ENCODE measurements at places on chromosomes 3 and 15. TPM values are rescaled to one million over a fixed set of nuclear protein-coding genes. Genes with fewer than 3 reads are reported as not detected.

CYP19A1 gene
- total RNA-seq, result not detected

DUOXA2 gene
- total RNA-seq, result not detected

HGD gene
- not detected for total RNA-seq

TMEM207 gene
- total RNA-seq, result not detected

AGTR1 gene
- not detected for total RNA-seq

CIP2A gene
- total RNA-seq, result 45.1 TPM

SH3BP5 gene
- total RNA-seq, result 37.5 TPM

THRB gene
- total RNA-seq, result not detected

ROPN1 gene
- total RNA-seq, result not detected

DNA sequence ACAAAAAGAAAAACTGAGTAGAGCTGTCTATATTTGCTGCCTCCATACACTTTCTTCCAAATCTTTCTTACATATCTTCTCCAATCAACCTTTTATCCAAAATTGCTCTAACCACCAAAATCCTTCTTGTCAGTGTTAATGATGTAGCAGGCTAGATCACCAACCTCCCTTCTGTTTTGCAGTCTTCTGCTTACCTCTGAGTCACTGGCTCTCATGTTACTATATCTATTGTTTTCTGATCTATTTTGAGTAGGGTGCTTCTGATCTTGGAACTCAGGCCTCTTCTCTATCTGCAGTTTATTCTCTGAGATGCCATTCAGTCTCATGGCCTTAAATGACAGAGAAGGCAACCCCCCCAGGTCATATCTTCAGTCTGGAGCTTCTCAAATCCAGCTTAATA is 26.3 kb upstream of the AADAC start:
- DNase-seq, result no peak

- no peak for DNase-seq
Observed at GRCh38 chr3:95351158-95351557, 1288.3 kb downstream of the NSUN3 start.

DNA sequence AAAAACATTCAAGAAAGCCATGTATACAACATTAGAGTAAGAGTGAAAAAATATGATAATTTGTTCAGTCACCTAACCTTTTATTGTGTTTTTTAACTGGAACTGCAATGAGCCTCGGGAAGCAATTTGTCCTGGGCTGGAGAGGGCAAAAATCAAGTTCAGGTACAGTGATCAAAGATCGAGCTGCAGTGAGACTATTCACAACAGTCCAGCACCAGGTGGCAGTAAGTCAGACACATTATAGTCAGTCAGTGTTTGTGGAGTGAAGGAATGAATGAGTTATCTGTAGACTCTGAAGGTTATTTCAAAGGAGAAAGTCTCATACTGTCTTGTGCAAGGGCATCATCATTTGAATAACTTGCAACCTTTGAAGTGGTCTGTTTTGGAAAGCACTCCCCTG is 116.6 kb downstream of the CHDH start:
- no peak for DNase-seq

DNA sequence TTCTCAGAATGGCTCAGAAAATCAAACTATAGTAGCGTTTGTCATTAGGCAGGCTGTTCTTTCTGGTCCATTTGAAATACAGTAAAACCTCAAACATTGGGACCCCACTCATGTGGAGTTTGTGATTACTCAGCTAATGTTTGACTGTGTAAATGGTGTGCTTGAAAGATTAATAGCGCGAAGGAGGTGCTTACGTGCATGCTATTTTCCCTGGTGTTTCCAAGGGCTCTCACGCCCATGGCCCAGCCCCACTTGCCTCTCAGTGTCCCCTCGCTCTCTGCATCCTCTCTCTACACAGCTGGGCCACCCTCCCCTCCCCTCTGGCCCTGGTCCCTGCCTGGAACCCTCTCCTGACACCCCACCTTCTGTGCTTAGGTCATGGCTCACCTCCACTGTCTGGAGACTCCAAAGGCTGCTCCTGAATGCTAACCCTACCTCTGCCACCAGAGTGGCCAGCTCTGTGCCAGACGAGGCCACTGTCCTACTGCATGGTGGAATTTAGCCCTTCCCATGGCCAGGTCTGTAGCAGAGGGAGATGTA is 194.2 kb downstream of the PLCL2 start:
- no peak for DNase-seq

DNA sequence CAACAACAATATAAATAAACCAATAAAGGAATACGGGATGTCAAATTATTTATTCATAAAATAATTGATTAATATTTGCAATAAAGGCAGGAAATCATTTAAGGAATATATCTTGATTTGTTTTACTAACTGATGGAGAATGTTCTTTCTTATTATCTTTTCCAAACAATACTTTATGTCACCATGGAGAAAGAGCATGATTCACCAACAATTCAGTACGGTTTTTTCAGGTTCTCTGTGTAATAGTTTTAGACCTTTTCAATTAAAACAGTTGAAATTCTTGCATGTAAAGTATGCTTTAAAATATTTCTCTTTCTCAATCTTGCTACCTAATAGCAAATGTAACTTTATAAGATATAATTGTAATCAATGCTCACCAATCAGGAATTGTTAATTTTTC is 41.7 kb upstream of the MBNL1 start:
- no peak for DNase-seq

DNA sequence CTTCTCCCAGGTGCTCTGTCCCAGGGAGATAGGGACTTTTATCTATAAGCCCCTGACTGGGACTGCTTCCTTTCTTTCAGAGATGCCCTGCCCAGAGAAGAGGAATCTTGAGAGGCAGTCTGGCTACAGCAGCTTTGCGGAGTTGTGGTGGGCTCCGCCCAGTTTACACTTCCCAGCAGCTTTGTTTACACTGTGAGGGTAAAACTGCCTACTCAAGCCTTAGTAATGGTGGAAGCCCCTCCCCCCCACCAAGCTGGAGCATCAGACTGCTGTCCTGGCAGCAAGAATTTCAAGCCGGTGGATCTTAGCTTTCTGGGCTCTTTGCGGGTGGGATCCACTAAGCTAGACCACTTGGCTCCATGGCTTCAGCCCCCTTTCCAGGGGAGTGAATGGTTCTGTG is 253.8 kb upstream of the ARL6 start:
- no peak for DNase-seq

GRCh38 chr15:99481113-99481950 is 84.5 kb upstream of the MEF2A start:
- no peak for DNase-seq

DNA sequence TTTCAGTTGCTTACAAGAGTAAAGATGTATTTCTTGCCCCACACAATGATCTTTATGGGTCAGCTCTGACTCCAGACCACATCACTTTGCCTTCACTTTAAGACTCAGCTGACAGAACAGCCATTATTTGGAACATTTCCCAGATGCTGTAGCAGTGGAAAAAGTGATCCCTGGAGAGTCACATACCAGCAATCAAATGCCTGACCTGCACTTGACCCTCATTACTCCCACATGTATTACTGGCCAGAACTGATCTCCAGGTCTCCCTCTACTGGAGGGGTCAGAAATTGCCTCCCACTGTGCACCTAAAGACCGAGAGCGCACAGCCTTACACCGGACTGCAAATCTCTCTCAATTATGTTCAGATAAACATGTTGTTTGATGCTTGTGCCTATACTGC is 88.6 kb upstream of the ZNF385D start:
- DNase-seq, result no peak

DNA sequence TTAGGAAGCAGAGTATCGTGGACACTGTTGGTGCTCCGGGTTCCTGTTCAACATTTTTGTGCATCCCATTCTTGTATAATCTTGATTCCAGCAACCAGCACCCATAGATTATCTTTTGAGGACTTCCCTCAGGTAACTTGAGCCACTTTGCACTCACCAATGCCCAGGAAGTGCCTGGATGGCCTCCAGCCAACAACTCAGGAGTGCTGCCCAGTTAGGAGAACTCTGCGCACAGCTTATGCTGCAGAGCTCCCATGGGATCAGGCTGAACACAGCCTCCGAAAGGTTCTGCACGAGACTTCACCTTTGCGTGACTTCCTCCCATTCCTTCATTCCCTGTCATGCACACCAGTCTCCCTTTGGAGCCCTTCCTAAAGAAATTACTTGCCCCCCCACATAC is 64.3 kb upstream of the LRRN1 start:
- no peak for DNase-seq

DNA sequence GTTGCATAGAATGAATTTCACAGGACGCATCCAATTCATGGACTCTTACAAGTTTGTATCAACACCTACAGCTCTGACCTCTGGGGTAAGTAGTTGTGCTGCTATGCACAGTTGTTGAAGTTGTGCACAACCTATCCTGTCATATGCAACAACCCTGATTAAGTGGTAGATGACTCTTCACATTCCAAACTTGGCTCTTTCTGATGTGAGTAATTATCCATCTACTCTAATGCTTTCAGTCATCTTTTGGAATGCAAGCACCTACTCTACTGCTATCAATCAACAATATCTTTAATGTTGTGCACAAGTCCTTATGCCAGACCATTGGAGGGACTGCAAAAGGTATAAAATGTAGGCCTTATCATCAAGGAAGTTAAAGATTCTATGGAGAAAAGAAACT is 921.4 kb downstream of the MCTP2 start:
- DNase-seq, result no peak

Data from activated CD4-positive, alpha-beta memory T cell treated with anti-CD3 and anti-CD28 coated beads for 36 hours (primary cell).